ENCODE measurements at places on chromosomes 5 and 9.

DNA sequence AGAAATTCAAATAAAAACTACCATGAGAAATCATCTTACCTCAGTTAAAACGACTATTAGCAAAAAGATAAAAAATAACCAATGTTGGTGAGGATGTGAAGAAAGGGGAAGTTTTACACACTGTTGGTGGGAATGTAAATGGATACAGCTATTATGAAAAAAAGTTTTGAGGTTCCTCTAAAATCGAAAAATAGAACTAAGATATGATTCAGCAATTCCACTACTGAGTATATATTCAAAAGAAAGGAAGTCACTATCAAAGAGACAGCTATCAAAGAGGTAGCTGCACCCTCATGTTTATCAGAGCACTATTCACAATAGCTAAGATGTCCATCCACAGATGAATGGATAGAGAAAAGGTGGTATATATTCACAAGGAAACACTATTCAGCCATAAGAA lies 1888.4 kb downstream of the MAT2B start:
- DNase-seq, result no peak

- DNase-seq, result no peak
Measured at GRCh38 chr5:94849324-94849723, 230.9 kb downstream of the SLF1 start.

DNA sequence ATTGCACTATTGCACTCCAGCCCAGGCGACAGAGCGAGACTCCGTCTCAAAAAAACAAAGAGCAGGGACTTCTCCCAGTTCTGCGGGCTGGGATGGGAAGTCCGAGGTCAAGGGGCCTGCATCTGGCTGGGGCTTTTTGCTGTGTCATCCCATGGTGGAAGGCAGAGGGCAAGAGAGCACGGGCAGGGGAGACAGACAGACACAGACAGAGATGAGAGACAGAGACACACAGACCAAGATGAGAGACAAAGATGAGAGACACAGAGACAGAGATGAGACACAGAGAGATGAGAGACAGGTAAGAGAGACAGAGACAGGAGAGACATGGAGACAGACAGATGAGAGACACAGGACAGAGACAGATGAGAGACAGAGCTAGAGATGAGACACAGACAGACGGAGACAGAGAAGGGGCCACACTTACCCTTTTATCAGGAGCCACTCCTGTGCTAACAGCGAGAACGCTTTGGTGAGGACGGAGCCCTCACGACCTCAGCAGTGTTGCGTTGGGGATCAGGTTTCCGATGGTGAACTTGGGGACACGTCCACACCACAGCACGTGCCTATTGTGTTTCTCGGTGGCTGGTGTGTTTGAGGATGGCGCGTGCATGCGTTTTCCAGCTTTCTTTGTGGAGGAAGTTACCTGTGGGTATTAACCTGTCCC lies 8.9 kb upstream of the TOR4A start:
- no peak for DNase-seq

DNA sequence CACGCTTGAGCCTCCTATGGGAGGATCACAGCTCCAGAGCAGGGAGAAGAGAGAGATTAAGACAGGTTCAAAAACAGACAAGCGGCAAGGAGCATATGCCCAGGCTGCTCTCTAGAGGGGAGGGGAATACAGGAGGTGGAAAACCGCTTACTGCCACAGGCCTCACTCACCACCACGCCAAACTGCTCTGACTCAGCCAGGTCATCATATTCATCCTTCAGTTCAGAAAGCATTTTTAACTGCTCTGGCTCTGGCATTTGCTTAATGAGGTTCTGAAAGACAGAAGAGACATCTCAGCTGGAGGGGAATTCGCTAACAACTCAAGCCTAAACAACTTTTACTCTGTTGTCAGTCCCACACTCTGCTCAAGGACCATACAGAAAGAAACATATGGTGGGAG lies 40.1 kb downstream of the PCDHGC5 start:
- no peak for DNase-seq

DNA sequence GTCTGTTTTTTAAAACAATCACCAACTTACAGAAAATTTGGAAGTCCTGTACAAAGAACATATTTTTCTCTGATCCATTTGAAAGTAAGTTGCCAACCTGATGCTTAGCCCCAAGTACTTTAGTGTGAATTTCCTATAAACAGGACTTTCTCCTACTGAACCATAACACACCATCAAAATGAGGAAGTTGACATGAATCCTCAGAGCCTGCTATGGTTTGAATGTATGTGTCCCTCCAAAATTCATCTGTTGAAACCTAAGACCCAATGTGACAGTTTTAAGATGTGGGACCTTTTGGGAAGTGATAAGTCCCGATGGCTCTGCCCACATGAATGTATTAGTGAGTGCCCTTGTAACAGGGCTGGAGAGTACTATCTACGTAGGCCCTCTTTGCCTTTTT lies 6.4 kb upstream of the ACOT12 start:
- no peak for DNase-seq

GRCh38 chr9:105059252-105059651 lies 131.3 kb upstream of the ABCA1 start:
- DNase-seq, result no peak

DNA sequence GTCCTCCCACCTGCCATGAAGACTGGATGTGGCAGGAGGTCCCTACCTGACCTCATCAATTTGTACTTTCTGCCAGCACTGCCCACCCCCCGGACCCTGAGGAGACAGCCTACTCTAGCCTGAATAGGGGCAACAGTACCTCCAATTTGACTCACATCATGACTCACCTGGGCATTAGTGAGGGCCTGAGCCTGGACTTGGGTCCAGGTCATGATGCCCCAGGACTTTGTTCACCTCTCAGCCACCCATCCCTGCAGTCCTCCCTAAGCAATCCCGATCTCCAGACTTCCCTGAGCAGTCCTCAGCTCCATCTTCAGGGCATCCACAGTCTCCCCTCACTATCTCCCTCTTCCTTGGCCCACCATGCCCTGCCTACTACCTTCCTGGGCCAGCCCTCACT lies 28.1 kb downstream of the KIF2A start:
- DNase-seq, result no peak

GRCh38 chr5:180704362-180704761 lies 35.5 kb downstream of the OR2Y1 start:
- no peak for DNase-seq

- DNase-seq, result no peak
Measured at GRCh38 chr5:88682881-88683361, 200.1 kb downstream of the MEF2C start.

DNA sequence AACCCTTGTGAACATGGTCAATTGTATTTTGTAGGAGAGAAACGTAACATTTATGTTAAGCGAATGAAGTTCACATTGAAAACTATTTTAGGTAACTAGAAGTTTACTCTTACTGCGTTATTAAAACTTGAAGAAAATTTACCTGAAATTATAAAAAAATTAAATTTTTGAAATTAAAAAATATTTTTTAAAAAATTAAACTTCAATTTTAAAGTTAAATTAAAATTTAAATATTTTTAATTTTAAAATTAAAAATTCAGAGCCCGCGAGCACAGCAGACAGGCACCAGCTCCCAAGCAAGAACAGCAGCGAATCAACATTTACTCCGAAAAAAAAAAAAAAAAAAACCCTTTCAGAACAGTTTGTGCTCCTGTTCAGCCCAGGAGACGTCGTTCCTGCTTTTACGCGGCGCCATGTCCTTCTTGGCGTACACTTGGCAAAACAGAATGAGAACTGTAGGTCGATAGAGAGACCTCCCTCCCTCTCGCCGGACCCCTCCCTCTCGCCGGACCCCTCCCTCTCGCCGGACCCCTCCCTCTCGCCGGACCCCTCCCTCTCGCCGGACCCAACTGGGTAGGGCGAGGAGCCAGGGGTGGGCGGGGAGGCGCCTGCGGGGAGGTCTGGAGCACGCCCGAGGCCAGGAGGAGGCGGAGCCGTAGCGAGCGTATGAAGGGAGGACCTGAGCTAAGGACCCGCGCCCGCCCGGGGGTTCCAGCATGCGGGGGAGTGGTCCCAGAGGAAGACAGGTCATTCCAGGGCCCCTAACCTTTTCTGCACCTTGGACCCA lies 235.8 kb downstream of the ROR2 start:
- no peak for DNase-seq

DNA sequence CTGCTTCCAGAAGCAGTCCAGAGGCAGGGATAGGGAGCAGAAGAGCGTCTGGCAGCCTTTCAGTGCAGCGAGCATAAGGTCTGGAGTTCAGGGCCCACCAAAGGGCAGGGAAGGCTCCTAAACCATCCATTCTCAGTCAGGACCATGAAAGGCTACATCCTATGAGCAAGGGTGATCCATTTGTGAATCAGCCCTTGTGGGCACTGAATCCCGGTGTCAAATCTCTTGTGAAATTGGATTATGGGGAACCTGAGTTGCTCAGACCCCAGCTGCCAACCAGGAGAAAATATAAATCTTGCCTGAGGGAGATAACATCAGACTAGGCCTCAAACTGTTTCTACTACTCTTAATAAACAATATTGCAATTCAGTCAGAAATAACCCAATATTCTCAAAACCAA lies 204.4 kb downstream of the SYK start:
- no peak for DNase-seq

GRCh38 chr5:141558150-141558549 lies 60.6 kb downstream of the DIAPH1 start:
- no peak for DNase-seq

GRCh38 chr5:758698-759053 lies 25.9 kb downstream of the ZDHHC11B start:
- no peak for DNase-seq

- no peak for DNase-seq
Measured at GRCh38 chr5:139886213-139886612, 90.6 kb downstream of the PSD2 start.

GRCh38 chr9:37239224-37239859 lies 119.0 kb downstream of the ZCCHC7 start:
- DNase-seq, result no peak

DNA sequence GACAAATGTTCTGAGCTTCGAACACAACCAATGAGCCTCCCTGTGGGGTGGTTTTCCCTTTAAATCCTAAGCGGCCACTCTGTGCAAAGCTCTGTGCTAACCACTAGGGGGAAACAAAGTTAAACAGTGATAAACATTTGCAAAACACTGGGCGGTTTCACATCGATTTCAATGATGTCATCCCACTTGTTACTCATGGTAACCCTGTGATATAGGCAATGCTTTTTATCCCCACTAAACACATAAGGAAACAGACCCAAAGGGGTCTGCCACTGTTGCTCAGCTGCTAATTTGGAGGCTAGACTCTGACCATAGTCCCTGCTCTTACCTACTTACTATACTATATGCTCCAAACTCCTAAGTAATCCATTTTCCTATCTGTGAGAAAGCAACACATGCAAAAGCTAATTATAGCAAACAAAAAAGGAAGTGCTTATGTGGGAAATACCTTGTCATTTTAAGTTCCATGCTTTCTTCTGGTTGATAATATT lies 57.3 kb downstream of the PTPN3 start:
- peak; percentile 66 for DNase-seq

- DNase-seq, result no peak
Measured at GRCh38 chr5:22850981-22851380, 2.2 kb downstream of the CDH12 start.

DNA sequence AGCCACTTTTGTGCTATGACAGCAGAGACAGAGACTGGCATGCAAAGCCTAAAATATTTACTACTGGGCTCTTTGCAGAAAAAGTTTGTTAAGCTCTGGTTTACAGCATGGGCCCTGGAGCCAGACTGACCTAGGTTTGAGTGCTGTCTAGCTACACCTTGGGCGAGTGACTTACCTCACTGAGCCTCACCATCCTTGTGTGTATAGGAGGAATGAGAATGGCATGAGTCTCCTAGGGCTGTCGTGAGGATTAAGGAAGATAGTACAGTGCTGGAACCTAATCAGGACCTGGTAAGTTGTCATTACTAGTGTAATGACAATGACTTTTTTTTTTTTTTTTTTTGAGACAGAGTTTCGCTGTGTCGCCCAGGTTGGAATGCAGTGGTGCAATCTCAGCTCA lies 65.2 kb downstream of the MSX2 start:
- no peak for DNase-seq

GRCh38 chr9:19028835-19029451 lies 4.1 kb downstream of the SAXO1 start:
- DNase-seq, result peak; percentile 71

DNA sequence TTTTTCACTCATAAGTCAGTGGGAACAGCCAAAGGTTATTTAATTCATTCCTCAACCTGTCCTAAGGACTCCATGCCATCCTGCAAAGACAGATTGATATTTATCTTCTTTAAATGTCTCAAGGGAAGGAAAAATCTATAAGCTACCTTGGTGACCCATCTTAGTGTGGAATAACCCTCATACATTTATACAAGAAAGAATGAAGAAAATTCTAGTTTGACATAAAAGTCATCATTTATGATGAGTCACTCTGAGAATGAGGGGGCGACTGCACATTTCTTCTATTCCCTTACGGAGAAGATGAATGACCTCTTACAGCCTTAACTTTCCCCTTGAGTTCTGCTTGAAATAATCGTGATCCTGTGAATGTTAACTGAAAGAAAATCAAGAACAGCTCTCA lies 26.8 kb upstream of the NUDT12 start:
- DNase-seq, result no peak

- DNase-seq, result no peak
Measured at GRCh38 chr5:154753792-154754191, 1.4 kb upstream of the LARP1 start.

GRCh38 chr5:50730336-50730735 lies 63.9 kb downstream of the PARP8 start:
- no peak for DNase-seq

DNA sequence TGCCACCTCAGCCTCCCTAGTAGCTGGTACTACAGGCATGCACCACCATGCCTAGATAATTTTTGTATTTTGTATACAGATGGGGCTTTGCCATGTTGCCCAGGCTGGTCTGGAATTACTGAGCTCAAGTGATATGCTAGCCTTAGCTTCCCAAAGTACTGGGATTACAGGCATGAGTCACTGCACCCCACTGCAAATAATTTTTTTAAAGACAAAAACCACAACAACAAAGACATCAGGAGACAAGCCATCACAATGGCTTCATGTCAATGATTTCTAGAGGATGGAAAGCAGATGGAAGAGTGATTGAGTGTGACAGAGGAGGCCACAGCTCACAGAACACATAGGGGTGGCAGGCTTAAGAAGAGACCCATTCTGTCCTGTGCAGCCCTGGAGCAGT lies 97.9 kb upstream of the PCSK1 start:
- DNase-seq, result no peak

GRCh38 chr9:98967257-98967656 lies 23.6 kb downstream of the COL15A1 start:
- no peak for DNase-seq

- no peak for DNase-seq
Measured at GRCh38 chr5:141521244-141521781, 32.4 kb downstream of the PCDHGC5 start.

- DNase-seq, result no peak
Measured at GRCh38 chr5:149046196-149046829, 16.5 kb downstream of the SH3TC2 start.

GRCh38 chr5:38500573-38501260 lies 55.7 kb downstream of the LIFR start:
- DNase-seq, result no peak

Measured in HuH-7.5 (cell line).